Uterine smooth muscle cell (primary cell): ENCODE measurements at places on chromosomes 4 and X. TPM values are rescaled to one million over a fixed set of nuclear protein-coding genes. Genes with fewer than 3 reads are reported as not detected.

Gene USP11
- 50.8 and 53.0 TPM in 2 replicates for total RNA-seq

Gene MMRN1
- 0.77 and 1.2 TPM in 2 replicates for total RNA-seq

Gene ADH7
- not detected in 2 replicates for total RNA-seq

Gene ZNF711
- total RNA-seq: 0.66 and 0.87 TPM in 2 replicates

Gene TMEM35A
- 3.8 and 5.9 TPM in 2 replicates for total RNA-seq

Gene NOCT
- total RNA-seq: 20.7 and 25.6 TPM in 2 replicates

Gene BTC
- 0.11 and 0.25 TPM in 2 replicates for total RNA-seq

Gene FGF13
- total RNA-seq: 1.7 and 2.2 TPM in 2 replicates

Gene MXRA5
- 36.2 and 49.0 TPM in 2 replicates for total RNA-seq

Gene PUDP
- total RNA-seq: 10.4 and 11.5 TPM in 2 replicates

Gene ARHGAP6
- 2.7 and 5.2 TPM in 2 replicates for total RNA-seq

Gene SYTL4
- total RNA-seq: 6.5 and 10.0 TPM in 2 replicates

Gene MAGEC1
- not detected in 2 replicates for total RNA-seq

Gene KLF8
- 2.5 and 3.1 TPM in 2 replicates for total RNA-seq

Gene FAM53A
- total RNA-seq: 3.1 and 4.0 TPM in 2 replicates
